CD4-positive, alpha-beta memory T cell (primary cell): ENCODE measurements at places on chromosomes 4 and X.

GRCh38 chr4:178339769-178340168 is 897.5 kb upstream of the AGA start:
- DNase-seq: no peak

DNA sequence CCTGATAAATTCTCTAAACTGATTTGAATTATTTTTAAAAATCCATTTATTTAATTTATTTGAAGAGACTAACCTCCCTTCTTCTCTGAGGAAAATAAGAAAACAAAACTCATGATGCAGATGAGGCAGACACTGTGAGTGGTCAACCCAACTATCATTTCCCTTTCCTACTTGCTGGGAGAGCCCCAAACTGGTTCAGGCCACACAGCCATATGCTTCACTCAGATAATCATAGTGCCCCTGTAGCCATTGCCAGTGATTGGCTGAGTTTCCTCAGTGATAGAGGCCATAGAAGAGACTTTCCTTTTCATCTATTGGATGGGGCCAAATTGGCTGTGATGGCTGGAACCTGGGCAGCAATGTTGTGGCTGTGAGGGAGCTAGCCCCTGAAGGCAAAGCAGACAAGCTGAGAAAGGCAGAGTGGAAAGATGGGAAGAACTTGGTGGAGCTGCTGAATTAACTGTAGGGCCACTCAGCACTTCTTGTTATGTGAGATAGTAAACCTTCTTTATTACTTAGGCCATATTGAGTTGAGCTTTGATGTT is 49.8 kb downstream of the RAB33B start:
- no peak for DNase-seq

DNA sequence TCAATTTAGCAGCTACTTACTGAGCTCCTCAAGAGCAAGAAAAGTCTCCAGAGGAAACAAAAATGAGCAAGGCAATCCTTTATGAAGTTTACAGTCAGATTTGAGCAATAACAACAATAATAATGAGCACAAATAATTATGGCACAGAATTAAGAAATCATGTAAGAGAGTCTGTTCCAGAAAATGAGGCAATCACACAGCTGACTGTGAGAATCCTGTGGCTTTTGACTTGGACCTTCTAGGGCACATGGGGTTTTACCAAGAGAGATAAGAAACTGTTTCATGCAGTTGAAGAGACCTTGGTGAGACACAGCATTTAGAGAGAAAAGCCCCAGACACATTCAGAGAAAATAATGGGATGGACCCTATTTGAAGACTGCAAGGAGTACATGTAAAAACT is 362.6 kb upstream of the MAGEB2 start:
- no peak for DNase-seq

- DNase-seq: no peak
Observed at GRCh38 chr4:133476063-133476462, 327.0 kb downstream of the PCDH10 start.

DNA sequence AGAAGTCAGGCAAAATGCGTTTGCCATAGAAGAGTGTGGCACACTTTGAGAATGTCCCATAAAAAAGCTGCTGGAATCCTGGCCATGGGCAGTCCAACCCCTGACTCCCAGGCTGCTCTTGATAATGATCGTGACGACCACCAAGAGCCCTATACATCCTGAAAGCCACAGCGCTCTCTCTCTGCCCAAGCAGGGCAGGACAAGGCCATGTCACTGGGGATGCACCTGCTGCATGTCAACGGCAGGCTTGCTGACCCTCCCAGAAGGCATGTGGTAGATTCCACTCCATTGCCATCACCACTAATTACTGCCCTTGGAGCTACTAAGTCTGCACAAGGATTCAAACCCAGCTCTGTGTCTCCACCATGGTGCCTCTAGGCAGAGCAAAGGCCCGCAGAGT is 144.5 kb downstream of the EVC2 start:
- DNase-seq: no peak

- no peak for DNase-seq
Observed at GRCh38 chr4:123990310-123990870, 593.8 kb downstream of the SPRY1 start.

DNA sequence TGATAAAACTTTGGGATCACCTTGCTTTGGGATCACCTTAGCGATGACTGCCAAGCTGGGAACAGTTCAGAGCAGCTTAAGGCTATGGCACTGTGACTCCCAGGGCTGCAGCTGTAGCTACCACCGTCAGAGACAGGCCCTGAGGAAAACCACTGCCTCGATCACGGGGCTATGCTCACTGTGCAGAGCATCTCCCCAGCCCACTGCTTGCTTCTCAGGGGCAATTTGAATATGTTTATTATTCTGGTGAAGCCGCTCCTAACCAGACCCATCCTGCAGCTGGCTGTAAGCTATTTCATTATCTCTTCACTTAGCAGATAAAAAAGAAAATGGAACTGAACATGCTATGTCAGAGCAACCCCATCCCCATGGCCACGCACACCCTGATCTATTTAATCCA is 328.5 kb downstream of the EVC2 start:
- no peak for DNase-seq

DNA sequence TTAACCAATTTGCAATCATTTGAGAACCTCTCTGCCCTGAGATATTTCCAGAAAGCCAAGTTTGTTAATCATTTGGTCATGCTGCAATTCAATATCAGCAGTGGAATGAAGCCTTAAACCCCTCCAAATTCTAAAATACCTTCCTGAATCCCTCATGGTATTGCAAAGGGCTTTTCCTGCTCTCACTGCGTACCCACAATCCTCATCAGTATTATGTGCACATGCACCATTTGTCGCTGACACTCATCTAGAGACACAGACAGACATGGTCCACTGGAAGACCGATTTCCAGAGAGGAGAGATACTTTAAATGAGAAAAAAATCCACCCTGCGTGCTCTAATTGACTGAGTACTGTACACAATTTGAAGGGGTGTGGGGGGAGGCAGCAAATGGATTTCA is 104.4 kb downstream of the GPC3 start:
- no peak for DNase-seq

DNA sequence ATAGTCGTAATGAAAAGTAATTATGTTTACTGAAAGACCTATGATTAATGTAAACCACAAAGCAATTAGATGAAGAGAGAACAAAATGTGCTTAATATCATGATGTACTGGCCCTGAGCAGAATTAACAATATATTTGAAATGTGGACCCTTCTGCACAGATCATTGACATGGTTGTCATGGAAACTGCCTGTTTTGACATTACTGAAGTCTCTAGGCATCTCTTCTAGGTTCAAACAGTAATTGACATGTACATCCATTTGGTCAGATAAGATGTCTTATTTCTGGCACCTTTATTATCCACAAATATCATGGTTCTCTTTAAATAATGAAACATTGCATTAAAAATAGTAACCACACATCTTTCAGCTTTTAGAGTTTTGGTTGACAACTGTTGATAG is 251.7 kb upstream of the GNPDA2 start:
- DNase-seq: no peak

DNA sequence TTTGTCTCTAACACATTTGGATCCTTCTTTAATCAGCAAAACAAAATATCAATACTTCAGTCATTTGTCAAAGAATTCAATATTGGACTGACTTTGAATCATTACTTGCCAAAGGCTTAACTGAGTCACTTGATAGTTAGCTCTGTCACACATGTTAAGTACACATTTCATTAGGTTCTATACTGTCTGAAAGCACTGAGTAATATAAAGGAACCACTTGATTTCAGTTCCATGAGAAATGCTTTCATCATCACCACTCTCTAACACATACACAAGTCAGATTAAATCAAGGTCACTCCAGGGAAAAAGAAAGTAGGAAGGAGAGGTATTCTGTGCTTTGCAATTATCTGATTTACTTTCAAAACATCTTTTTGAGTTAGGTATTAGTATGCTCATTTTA is 1233.1 kb downstream of the C4orf33 start:
- no peak for DNase-seq

- no peak for DNase-seq
Observed at GRCh38 chr4:78099058-78099457, 41.9 kb downstream of the FRAS1 start.

- DNase-seq: no peak
Observed at GRCh38 chrX:138008281-138008680, 442.4 kb downstream of the ZIC3 start.

DNA sequence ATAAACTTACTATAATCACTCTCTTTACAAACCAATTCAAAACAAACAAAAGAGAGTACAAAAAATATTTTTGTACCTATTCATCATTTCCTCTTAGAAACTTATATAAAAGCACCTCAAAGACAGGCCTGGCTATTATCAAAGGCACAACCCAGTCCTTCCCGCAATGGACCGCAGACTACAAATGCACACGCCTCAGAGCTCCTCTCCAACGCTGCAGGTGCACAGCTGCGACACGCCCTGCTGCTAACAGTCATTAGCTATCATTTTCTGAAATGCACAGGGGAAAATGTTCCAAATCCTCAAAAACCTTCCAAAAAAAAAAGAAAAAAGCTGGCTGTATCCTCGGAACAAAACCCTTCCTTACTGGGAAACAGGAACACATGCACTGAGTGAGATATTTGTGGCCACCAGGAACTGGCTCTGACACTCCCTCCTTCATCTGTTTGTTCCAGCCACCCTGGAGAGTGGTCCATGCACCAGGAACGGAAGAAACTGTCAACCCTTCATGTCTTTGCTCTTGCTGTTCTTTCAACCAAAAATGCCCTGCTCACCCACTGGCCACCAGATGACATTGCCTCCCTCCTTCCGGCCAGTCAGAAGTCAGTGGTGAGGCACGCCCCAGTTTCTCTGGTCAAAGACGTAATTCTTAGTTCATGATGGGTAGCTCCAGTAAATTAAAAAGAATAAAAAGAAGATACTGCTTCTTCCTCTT is 16.7 kb downstream of the IRF2 start:
- no peak for DNase-seq

DNA sequence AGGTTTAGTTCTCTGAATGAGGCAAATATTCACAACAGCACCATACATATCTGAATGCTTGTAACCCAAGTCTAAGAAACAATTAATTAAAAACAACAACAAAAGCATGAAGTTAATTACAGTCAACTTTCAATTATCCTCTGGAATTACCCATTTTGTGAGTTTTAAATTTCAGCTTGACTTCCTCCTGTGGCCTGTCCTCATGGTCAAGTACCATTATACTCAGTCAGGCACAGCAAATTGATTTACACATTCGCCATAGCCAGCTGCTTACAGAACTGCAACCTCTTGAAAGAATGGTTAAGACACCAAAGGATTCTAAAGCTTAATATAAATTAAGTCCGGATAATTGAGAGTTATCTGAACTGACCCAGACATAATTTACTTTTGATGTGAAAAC is 306.5 kb downstream of the CAMK2D start:
- DNase-seq: no peak

- DNase-seq: no peak
Observed at GRCh38 chr4:169437299-169438047, 166.7 kb upstream of the SH3RF1 start.

DNA sequence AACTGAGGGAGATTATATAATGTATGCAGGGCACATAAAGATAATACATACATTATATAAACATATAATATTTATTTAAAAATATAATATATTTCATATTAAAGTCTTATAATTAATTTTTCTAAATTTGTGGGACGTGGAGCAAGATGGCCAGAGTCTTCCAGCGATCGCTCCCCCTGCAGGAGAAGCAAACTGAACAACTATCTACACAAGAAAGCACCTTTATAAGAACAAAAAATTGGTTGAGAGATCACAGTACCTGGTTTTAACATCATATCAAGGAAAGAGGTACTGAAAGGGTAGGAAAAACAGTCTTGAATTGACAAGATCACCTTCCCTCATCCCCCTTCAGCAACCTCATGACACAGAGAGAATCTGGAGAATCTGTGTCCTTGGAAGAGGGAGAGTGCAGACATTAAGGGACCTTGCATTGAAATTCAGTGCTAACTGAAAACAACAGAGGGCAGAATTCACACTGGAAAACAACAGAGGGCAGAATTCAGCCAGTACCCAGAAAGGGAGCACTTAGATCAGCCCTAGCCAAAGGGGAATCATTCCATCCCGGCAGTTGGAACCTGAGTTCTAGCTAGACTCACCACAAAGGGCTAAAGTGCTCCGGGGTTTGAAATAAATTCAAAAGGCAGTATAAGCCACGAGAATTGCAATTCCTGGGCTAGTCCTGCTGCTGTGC is 262.5 kb upstream of the NDST3 start:
- DNase-seq: no peak

GRCh38 chr4:111330786-111331185 is 707.9 kb upstream of the PITX2 start:
- DNase-seq: no peak

- no peak for DNase-seq
Observed at GRCh38 chr4:185580699-185581098, 45.4 kb upstream of the PDLIM3 start.

DNA sequence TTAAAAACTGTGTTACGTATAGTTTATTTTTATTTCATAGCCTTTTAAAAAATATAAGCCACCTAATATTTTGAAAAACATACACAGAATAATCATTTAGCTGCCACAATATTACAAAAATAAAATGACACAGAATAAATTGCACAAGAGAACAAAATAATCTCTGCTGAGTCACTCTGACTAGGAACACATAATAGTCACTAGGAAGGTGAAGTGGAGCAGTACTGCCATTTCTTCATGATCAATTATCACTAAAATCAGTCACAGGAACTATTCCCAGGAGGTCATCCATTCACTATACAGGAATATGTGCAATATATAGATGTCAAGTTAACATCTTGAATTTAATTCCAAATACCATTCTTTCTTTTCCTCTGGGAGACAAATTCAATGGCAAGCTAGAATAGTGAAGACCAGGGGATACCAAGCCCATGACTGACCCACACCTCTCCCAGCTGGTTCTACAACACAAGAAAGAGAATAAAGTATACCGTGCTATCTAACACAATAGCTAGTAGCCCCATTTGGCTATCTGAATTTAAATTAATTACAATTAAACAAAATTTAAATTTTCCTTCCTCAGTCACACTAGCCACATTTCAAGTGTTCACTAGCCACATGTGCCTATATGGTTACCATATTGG is 5.9 kb downstream of the SMIM43 start:
- DNase-seq: no peak

DNA sequence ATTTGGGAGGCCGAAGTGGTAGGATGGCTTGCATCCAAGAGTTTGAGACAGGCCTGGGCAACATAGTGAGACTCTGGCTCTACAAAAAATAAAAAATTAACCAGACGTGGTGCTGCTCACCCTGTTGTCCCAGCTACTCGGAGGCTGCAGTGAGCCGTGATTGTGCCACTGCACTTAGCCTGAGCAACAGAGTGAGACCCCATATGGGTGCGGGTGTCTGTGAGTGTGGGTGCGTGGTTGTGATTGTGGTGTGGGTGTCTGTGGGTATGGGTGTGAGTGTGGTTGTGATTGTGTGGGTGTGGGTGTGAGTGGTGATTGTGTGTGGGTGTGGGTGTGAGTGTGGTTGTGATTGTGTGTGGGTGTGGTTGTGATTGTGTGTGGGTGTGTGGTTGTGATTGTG is 114.6 kb downstream of the UBE2K start:
- peak; percentile 33 for DNase-seq

DNA sequence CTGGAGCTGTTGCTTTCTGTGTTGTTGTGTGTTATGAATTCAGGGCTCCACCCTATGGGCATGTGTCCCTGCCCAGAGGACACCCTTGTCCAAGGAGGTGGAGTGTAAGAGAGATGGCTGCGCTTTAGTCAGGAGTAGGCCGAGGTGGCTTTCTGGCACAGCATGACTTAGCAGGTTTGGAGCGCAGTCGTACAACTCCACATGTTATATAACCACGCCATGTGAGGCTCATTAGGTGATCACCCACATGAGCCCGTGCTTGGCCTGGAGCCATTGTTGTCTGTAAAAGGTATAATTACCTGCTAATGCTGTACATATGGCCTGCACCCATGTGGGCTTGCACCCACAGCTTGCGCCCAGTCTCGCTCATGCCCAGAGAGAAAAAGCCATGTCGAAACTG is 15.8 kb upstream of the ANAPC4 start:
- DNase-seq: no peak

- DNase-seq: no peak
Observed at GRCh38 chr4:95548738-95549245, at the start of gene UNC5C. Gene UNC5C, minus strand, starts transcription at chr4:95548973.
